ENCODE measurements at places on chromosomes 2 and 18.
A peak's percentile ranks its signal among the peaks of the same experiment; 100 is the strongest.

GRCh38 chr2:180892091-180892490 is 88.3 kb upstream of the UBE2E3 start:
- DNase-seq, result no peak

- DNase-seq, result no peak
Measured at GRCh38 chr2:207015901-207016300, 76.6 kb downstream of the CPO start.

DNA sequence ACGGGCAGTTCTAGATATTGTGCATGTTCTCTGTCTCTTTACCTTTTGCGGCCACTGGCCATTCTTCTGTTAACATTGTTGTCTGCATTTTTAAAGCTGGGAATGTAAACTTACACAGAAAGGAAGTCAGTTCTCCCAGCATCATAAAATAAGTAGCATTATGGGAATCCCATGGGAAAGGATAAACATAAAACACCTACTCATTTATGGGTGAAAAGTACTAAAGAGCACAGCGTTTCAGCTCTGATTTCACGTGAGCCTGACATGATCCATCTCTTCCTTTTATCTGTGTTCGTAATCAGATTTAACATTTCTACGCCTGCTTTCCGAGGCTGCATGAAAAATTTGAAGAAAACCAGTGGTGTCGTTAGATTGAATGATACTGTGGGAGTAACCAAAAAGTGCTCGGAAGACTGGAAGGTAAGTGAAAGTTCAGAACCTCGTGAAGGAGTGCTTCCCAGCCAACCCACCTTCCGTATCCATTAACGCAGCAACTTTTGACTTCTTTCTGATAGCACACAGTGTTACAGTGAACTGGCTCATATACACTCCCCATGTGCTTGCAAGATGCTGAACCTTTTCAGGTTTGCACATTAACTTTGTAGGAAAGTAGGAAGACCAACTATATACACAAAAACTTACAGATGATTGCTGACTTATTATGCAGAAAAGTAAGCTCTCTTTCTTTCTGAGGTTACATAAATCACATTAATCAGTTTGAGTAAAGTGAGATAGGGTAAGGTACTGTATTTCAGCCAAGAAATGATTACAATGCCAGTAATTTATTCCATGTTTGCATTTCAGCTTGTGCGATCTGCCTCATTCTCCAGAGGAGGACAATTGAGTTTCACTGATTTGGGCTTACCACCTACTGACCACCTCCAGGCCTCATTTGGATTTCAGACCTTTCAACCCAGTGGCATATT is 86.5 kb upstream of the TTC39C start:
- DNase-seq, result no peak

DNA sequence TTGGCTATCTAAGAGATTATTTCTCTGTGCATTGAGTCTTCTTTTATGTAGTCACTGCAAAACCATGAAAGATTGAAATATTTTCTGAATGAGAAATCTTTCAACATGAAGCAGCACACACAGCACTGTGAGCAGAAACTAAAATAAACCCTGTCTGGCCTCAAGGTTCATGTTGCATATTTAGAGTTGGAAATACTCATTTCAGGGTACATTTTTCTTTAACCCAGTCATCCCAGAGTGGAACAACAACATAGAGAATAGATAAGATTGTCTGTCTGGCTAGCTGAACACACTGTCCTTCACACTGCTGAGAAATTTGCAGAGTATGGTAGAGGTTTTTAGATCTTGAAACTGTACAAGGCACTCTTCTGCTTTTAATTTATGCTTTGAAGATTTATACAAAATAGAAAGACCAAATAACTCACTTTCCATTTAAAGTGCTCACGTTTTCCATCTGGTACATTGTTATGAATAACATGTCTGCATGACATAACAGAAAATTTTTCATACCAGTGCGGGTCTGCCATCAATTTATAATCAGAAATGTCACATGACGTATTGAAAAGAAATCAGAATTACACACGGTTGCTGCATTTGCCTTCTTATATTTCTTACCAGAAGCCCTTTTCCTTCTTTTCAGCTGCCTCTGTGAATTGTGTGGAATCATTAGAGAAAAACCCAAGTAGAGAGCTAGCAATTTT is 25.0 kb upstream of the FN1 start:
- DNase-seq, result peak; percentile 82

DNA sequence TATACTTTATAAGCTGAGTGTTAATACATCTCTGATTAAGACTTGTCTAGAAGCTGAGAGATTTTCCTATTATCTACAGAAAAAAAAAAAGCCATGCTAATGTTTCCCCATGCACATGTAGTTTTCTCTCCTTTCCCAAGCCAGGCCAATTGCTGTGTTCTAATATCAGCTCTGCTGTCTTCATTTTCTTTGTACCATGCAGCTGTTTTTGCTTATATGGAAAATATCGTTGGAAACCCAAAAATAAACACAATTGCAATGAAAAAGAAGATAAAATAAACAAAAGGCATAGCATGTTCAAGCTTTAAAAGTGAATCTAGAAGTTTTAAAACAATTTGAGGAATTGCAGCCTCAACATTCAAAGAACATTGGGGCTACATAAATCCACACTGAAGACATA is 817.4 kb upstream of the ACVR2A start:
- no peak for DNase-seq

- DNase-seq, result no peak
Measured at GRCh38 chr2:112493048-112493447, 11.1 kb downstream of the TTL start.

DNA sequence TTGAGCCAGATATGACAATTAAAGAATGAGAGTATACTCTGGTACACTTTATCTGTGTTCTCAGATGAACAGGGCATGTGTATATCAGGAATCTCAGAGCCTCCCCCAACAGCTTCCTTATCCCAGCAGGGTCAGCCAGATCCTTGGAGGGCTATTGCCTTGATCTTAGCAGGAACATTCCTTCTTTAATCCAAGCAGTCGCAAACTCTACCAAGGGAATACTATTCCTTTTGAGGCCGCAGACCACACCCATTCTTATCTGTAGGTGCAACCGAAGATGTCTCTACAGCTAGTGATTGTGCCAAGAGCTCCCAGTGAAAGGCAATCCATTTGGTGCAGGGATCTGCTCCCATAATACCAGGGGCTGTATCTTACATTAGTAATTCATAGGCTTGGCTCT is 118.3 kb upstream of the DOK6 start:
- DNase-seq, result no peak

DNA sequence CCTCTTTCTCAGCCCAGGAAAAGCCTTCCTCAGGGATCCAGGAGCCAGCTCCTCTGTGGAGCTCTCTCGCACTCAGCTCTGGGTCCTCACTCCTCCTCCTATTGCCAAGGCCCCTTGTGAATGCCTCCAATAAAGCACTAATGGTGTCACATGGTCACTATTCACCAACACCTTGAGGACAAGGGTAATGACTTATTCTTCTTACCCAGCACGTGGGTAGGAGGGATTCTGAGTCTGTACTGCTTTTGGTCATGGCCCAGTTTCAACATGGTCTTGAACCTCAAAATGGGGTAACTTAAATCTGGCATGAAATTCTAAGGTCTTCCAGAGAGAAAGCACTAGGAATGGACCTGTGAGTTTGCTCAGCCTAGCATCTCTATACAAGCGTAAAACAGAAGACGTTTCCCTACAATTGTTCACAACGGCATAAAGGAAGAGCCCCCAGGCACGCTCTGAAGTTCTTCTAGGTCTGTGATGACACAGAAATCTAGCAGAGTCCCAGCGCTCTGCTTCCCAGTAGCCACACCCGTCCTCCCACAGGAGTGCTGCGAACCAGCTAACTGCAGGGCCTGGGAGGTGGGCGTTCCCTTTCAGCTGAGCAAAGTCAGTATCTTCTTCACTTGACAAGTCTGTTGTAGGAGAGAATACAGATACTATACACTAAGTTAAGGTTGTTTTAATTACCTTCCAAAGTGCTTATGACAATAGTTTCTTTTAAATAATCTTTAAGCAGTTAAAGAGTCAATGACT is 14.6 kb upstream of the KIDINS220 start:
- no peak for DNase-seq

DNA sequence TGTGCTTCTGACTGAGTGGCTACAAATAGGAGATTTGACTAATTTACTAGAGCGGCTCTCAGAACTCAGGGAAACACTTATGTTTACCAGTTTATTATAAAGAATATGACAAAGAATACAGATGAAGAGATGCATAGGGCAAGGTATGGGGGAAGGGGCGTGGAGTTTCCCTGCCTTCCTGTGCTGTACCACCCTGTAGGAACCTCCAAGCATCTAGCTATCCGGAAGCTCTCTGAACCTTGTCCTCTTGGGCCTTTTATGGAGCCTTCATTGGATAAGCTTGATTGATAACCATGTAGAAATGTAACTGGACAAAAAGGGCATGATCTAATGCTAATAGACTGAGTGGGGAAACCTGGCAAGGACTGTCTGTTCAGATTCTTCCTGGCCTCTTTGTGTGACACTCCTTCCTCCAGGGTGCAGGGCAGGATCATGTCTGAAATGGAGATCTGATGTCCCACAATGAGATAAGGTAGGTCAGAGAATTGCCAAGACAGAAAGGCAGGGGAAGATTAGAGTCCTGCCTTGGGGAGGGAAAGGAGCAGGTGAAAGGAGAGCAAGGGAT is 101.8 kb upstream of the NPAS2 start:
- DNase-seq, result no peak

DNA sequence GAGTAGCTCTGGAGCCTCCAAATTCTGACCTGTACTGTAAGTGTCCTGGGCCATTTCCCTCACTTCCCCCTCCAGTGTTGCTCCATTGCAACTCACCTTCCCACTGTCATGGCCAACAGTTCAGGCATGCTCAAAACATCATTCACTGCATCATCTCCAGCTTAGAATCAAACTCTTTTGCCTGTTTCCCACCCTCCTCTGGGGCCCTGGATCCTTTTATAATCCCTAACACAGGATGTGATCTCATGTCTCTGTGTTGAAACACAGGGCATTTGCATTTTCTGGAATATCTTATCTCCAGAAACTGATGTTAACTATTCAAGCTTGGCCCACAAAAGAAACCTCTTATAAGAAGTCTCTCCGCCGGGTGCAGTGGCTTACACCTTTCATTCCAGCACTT is 3.0 kb downstream of the DPP4 start:
- no peak for DNase-seq

DNA sequence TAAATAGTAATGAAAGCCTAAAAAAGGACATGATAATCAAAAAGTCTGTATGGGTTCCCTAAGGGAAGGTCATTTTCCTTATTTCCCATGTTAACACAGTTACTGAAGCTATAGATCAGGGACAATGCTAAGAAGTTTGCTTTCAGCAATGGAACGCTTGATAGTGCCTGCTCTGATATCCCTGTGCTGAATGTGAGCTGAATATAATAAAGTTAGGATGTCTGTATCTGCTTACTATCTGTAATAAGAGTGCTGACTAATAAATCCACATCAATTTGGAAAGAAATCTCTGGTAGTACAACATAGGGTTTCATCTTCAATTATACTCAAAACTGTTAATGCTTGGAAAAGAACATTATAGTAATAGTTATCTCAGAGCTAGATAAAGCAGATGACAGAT is 25.8 kb downstream of the TTC21B start:
- no peak for DNase-seq

DNA sequence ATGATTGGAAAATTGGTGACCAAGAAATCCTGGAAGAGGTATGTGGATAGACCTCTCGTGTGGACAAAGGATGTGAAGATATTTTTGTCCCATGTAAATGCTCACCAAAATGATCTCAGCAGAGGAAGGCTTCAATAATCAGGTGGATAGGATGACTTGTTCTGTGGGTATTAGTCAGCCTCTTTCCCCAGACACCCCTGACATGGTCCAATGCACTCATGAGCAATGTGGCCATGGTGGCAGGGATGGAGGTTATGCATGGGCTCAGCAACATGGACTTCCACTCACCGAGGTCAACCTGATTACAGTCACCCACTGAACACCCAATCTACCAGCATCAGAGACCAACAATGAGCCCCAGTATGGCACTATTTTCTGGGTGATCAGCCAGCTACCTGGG is 20.2 kb downstream of the CHRNA1 start:
- no peak for DNase-seq

DNA sequence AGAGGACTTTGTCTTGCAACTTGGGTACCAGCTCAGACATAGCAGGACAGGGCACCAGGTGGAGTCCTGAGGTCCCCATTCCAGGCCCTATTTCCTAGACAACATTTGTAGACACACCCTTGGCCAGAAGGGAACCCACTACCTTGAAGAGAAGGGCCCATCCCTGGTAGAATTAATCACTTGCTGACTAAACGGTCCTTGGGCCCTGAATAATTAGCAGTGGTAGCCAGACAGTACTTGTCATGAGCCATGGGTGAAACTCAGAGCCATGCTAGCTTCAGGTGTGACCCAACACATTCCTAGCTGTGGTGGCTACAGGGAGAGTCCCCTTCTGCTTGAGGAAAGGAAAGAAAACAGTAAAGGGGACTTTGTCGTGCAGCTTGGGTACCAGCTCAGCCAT is 28.5 kb upstream of the ACTR2 start:
- no peak for DNase-seq

DNA sequence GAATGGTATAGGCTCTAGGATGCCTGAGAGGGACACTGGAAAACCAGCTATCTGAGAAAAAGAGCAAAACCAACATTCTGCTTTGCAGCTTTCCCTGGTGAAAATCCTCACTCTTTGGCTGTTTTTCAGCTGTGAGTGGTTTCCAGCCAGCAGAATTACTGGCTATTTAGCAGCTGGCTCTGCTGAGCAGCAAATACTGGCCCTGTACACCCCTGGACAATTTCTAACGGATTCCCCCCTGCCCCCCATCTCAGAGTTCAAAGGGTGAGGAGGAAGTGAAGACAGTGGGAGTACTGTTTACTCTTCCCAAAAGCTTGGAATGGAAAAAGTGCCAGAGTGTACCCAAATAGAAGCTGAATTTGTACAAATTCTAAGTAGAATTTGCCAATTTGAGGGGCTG is 26.1 kb upstream of the IMP4 start:
- no peak for DNase-seq

DNA sequence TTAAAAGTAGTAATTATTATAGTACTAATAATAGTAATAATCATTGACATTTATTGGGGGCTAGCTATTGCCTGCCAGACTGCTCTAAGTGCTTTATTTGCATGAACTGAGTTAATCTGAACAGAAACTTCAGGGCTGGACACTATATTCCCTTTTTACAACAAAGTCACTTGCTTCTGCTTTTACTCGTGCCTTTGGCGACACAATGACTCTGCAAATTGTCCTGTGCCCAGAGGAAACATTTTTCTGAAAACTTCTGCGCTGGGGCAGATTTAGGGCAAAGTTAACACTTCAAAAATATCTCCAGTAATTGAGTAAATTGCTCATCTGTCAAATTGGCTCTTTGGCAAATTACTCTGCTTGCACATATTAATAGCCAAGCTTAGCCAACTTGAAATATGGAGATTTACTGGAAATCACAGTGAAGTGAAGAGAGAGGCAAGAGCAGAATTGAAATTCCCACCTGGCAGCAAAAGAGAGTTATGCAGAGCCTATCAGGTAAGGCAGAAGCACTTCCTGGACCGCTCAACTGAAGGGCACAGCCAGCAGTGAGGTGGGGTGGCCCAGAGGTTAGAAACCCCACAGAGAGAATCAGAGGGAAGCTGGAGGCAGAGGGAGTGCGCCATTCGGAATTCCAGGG is 36.3 kb downstream of the BMP10 start:
- DNase-seq, result no peak
